ENCODE measurements at places on chromosomes 12 and 14. TPM values are rescaled to one million over a fixed set of nuclear protein-coding genes. Genes with fewer than 3 reads are reported as not detected.

GRCh38 chr12:80756875-80757274 lies 40.2 kb downstream of the MYF5 start:
- no peaks in the 10 kb centered on the region for H3K36me3 ChIP-seq
- H3K4me1 ChIP-seq = no peaks in the 10 kb centered on the region
- DNase-seq = no peak
- H3K27ac ChIP-seq = no peak overlapping the region
- no peak overlapping the region for H3K4me3 ChIP-seq

GRCh38 chr12:2364631-2365051 lies 311.9 kb downstream of the CACNA1C start:
- no peak for DNase-seq
- no peaks in the 10 kb centered on the region for H3K27me3 ChIP-seq
- no peak overlapping the region for H3K27ac ChIP-seq
- no peaks in the 10 kb centered on the region for H3K4me1 ChIP-seq
- no peak overlapping the region for H3K4me3 ChIP-seq
- H3K36me3 ChIP-seq = no peaks in the 10 kb centered on the region

The IAPP gene
- total RNA-seq = not detected

- H3K4me1 ChIP-seq = no peaks in the 10 kb centered on the region
- no peak overlapping the region for H3K4me3 ChIP-seq
- H3K27ac ChIP-seq = no peak overlapping the region
These were observed 1.8 kb upstream of the CLEC2A start for GRCh38 chr12:9933958-9934357.

DNA sequence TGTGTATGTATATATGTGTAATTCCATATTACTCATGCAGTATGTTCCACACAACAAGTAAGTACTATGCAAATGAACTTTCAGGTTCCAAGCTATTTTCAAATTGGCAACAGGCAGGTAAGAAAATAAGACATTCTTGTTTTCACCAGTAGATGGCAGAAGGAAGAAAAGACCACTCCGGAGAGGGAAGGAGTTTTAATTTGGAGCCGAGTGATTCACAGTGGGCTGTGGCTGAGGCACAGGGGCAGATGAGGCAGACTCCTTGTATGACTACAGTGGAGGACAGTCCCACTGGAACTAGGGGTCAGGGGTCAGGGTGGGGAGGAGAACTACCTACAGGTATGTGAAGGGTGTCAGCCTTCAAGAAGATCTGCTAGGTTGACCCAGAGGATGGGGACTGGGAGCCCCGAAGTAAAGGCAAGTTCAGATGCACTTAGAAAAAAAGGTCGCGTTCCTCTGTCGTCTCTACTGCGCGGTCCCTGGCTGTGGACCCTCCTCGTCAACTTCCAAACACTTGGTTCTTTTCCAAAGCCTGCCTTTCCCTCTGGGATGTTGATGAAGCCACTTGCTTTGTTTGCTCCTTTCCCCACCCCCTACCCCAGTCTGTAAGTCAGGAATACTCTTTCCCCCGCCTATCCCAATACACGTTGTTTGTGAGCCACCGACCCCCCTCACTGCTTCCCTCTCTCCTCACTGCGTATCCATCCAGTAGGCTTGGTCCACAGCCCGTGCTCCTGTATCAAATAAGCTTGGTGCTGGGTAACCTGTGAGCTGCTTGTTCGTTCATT lies 24.1 kb downstream of the DDX47 start:
- H3K4me1 ChIP-seq = peaks cover 48% of the 10 kb centered on the region
- peaks cover 21% of the 10 kb centered on the region for H3K36me3 ChIP-seq
- H3K27me3 ChIP-seq = no peaks in the 10 kb centered on the region
- H3K4me3 ChIP-seq = no peak overlapping the region
- H3K27ac ChIP-seq = peak overlapping the region; percentile 60
- no peak for DNase-seq

The DNAI7 gene
- total RNA-seq = not detected

- H3K4me1 ChIP-seq = peaks cover 60% of the 10 kb centered on the region
- no peak for DNase-seq
- no peaks in the 10 kb centered on the region for H3K36me3 ChIP-seq
- peak overlapping the region; percentile 59 for H3K27ac ChIP-seq
- no peak overlapping the region for H3K4me3 ChIP-seq
These were observed 145.0 kb downstream of the PRKCH start for GRCh38 chr14:61466249-61466904.

GRCh38 chr14:81516986-81517797 lies 16.5 kb downstream of the SEL1L start:
- peaks cover 94% of the 10 kb centered on the region for H3K36me3 ChIP-seq
- no peak overlapping the region for H3K4me3 ChIP-seq
- no peaks in the 10 kb centered on the region for H3K4me1 ChIP-seq
- H3K27ac ChIP-seq = peak overlapping the region; percentile 61
- no peaks in the 10 kb centered on the region for H3K27me3 ChIP-seq
- DNase-seq = no peak

DNA sequence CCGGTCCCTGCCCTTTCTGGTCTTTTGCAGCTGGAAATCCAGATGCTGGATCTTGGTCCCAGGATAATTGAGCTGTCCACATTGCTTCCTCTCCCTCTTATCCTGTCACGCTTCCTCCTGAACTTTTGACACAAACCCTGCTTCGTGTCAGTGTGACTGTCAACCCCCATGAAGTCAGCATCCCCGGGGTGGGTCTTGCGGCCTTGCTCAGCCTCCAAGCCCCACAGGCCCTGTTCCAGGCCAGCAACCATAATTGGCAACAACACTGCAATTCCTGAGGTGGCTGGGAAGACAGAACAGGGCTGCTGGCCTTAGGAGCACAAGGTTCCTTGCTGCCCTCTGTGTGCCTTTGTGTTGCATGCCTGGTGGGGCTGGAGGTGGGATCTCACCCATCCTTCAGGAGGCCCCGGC lies 74.9 kb downstream of the NTF3 start:
- no peak overlapping the region for H3K4me3 ChIP-seq
- peaks cover 3% of the 10 kb centered on the region for H3K4me1 ChIP-seq
- no peak overlapping the region for H3K27ac ChIP-seq
- H3K27me3 ChIP-seq = no peaks in the 10 kb centered on the region

DNA sequence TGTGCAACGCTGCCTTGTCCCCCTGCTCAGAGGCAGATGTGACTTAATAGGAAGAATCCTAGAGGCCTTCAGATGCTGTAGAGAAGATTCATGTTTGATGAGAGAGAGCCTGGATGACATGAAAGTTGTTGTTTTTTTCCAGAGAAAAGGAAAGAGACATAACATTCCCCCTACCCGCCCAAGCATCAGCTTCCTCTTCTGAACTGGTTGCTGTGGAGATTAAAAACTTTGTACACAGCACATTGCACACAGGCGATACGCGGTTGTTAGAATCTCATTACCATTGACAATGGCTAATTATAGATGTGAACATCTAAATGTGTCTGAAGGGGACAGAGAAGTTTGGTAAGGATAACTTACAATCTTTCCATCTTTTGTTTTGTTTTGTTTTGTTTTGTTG lies 13.6 kb upstream of the ETFBKMT start:
- H3K4me3 ChIP-seq = no peak overlapping the region
- no peaks in the 10 kb centered on the region for H3K36me3 ChIP-seq
- no peak for DNase-seq
- H3K4me1 ChIP-seq = no peaks in the 10 kb centered on the region
- no peaks in the 10 kb centered on the region for H3K27me3 ChIP-seq
- H3K27ac ChIP-seq = no peak overlapping the region

The FSCB gene
- total RNA-seq = not detected

The SLC16A7 gene
- total RNA-seq = 82.1 TPM

DNA sequence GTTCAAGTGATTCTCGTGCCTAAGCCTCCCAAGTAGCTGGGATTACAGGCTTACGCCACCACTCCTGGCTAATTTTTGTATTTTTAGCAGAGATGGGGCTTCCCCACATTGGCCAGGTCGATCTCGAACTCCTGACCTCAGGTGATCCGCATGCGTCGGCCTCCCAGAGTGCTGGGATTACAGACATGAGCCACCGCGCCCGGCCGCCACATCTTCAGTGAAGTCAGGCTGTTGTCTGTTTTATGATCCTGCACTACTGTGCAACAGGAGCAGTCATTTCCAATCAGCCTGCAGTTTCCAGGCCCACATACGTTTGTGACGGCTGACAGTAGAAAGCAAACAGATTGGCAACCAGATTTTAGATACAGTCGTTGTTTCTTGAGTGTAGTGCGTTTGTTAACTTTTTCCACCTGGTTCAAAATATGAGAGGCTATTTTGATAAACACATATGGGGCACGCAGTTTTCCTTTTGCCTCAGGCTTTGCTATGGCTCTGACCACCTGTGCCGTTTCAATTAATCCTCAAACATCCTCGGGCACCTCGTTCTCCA lies 74.8 kb downstream of the LGMN start:
- no peaks in the 10 kb centered on the region for H3K27me3 ChIP-seq
- DNase-seq = no peak
- H3K4me1 ChIP-seq = no peaks in the 10 kb centered on the region
- H3K27ac ChIP-seq = no peak overlapping the region
- no peaks in the 10 kb centered on the region for H3K36me3 ChIP-seq

- H3K27ac ChIP-seq = no peak overlapping the region
- no peaks in the 10 kb centered on the region for H3K4me1 ChIP-seq
- H3K4me3 ChIP-seq = no peak overlapping the region
- no peaks in the 10 kb centered on the region for H3K36me3 ChIP-seq
These were observed 6.4 kb upstream of the DTX1 start for GRCh38 chr12:113049976-113050742.

- no peaks in the 10 kb centered on the region for H3K27me3 ChIP-seq
- H3K4me3 ChIP-seq = no peak overlapping the region
- H3K36me3 ChIP-seq = no peaks in the 10 kb centered on the region
- H3K27ac ChIP-seq = no peak overlapping the region
These were observed 63.7 kb downstream of the R3HDM2 start for GRCh38 chr12:57367121-57367520.

DNA sequence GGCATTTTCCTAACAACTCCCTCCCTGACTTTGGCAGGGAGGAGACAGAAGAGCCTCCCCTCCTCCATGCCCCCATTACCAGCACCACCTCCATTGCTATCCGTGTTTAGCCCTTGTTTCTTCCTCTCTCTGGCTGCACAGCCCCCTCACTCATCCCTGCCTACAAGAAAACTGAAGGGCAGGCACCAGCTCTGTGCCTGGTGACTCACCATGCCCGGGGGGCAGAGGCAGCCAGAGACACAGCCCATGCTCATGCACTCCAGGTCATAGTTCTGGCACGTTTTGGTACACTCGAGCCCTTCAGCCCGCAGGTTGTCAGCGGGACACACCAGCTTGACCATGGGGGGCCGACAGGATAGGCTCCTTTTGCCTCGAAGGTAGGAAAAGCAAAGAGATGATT lies 80.4 kb downstream of the VWF start:
- no peaks in the 10 kb centered on the region for H3K36me3 ChIP-seq
- H3K27me3 ChIP-seq = no peaks in the 10 kb centered on the region
- no peaks in the 10 kb centered on the region for H3K4me1 ChIP-seq
- no peak for DNase-seq
- H3K4me3 ChIP-seq = no peak overlapping the region
- no peak overlapping the region for H3K27ac ChIP-seq

DNA sequence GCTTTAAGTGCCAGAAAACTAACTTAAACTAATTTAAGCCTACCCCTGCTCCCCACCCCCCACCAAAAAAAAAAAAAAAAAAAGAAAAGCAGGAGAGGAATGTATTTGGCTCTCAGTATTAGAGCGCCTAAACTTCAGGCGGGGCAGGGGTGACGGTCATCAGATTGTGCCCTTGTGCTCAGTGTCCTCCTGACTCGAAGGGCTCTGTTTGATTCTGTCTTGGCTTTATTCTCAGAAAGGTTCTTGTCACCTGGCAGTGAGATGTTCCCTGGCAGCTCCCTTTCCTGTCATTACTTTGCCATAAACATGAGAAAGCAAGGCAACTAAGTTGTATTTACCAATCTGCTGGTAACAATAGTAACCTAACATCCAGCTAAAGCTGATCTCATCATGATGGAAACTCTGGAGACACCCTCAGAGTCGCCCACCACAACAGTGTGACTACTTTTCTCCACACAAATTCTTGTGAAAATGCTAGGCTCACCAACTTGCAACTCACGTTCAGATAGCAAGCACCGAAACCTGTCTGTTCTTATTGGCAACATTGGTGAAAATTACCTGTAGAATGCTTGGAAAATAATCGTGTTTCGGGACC lies 39.0 kb upstream of the WNK1 start:
- no peaks in the 10 kb centered on the region for H3K4me1 ChIP-seq
- H3K27ac ChIP-seq = no peak overlapping the region
- H3K27me3 ChIP-seq = no peaks in the 10 kb centered on the region
- H3K36me3 ChIP-seq = no peaks in the 10 kb centered on the region
- DNase-seq = no peak

The MDGA2 gene
- total RNA-seq = not detected

GRCh38 chr14:65604936-65605335 lies 192.4 kb downstream of the FUT8 start:
- no peak overlapping the region for H3K27ac ChIP-seq
- H3K27me3 ChIP-seq = no peaks in the 10 kb centered on the region
- H3K4me3 ChIP-seq = no peak overlapping the region
- no peaks in the 10 kb centered on the region for H3K36me3 ChIP-seq
- no peaks in the 10 kb centered on the region for H3K4me1 ChIP-seq

The KRT79 gene
- total RNA-seq = not detected

DNA sequence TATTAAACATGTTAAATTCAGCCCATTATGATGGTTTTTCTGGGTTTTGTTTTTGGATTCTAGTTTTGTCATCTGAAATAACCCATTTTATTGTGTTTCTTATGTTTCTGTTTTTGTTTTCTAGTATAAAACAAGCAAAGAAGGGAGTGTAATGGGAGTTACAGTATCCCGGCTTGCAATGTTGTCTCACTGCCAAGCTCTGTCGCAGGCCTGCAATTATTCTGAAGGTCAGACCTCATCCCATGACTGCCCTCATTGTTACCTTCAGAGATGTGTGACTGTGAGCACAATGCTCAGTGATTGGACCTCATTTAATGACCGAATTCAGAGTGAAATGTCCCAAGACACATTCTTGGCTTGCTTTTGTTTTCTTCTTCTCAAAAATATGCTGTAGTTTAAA lies 73.0 kb upstream of the ATF1 start:
- no peak overlapping the region for H3K27ac ChIP-seq
- no peak for DNase-seq
- no peaks in the 10 kb centered on the region for H3K4me1 ChIP-seq
- no peak overlapping the region for H3K4me3 ChIP-seq
- no peaks in the 10 kb centered on the region for H3K27me3 ChIP-seq

DNA sequence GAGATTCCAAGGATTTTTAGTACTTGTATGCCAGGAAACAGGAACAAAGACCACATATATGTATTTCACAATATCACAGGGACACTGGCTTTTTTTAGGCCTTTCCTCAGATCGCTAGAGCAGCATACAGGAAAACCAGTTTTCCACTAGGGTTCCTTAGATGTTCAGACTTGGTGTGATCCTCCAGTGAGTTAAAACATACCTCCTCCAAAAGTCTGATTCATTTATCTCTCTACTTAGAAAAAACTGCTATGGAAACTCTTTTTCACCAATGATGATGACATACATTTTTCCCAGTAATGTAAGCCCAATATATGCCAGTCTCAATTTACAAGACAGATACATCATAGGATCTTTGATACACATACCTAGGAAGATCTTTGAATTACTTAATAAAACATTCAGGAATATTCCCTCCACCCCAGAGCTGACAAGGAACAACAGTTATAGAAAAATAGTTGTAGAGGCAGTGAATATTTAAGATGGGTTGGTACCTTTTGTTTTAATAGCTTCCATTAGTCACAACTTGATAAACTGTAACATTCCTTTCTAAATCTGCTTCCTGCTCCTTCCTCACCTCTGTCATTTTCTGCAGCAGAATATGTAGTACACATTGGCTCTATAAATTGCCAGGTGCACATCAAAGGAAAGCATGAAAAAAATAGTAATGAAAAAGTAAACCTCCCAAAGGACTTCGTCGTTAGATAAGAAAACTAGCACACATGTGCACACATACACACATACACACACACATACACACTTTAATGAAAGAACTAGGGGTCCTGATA lies 27.5 kb downstream of the BCAT1 start:
- no peak overlapping the region for H3K4me3 ChIP-seq
- no peaks in the 10 kb centered on the region for H3K4me1 ChIP-seq
- no peaks in the 10 kb centered on the region for H3K36me3 ChIP-seq
- H3K27ac ChIP-seq = no peak overlapping the region
- H3K27me3 ChIP-seq = no peaks in the 10 kb centered on the region
